SJCRH30 (cell line): ENCODE measurements at places on chromosomes 1 and 21. TPM values are rescaled to one million over a fixed set of nuclear protein-coding genes. Genes with fewer than 3 reads are reported as not detected.

CD164L2 gene
- not detected in 2 replicates for total RNA-seq

WLS gene
- total RNA-seq, result 38.1 and 43.2 TPM in 2 replicates

TBX15 gene
- total RNA-seq, result 58.0 and 63.1 TPM in 2 replicates

FAM72D gene
- 6.5 and 9.9 TPM in 2 replicates for total RNA-seq

HES3 gene
- not detected in 2 replicates for total RNA-seq

- no peak for DNase-seq
These were observed 103.4 kb downstream of the PPIAL4G start for GRCh38 chr1:148379697-148380096.

DNA sequence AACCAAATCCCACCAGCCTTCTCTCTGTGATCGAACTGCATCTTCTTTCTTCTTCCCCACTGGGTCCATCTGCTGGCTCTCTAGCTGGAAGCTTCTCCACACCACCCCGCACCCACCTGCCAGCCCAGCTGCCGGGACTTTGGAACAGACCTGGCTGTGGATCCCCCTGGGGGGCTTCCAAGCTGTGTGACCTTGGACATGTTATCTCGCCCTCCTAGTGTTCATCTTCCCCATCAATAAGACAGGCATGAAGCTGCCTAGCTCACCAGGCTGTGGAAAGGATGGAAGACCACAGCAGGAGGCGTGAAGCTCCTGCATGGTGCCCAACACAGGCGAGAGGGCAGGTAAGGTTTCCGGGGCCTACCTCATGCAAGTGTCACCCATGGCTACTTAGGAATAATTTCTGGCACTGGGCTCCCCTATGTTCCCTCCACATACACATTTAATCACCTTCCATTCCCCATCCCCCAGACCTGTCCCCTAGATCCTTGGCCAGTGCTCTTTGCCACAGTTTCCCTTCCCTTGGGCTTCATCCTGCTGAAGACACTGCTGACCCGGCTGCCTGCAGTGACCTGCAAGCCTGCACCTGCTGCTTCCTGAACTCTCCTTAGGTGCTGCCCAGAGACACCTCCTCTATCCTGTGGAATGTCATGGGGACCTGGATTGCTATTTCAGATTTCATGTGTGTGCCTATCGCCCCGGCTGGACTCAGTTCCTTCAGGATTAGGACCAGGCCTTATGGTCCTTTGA, 13.2 kb upstream of the C2CD2 start:
- DNase-seq, result no peak

DNA sequence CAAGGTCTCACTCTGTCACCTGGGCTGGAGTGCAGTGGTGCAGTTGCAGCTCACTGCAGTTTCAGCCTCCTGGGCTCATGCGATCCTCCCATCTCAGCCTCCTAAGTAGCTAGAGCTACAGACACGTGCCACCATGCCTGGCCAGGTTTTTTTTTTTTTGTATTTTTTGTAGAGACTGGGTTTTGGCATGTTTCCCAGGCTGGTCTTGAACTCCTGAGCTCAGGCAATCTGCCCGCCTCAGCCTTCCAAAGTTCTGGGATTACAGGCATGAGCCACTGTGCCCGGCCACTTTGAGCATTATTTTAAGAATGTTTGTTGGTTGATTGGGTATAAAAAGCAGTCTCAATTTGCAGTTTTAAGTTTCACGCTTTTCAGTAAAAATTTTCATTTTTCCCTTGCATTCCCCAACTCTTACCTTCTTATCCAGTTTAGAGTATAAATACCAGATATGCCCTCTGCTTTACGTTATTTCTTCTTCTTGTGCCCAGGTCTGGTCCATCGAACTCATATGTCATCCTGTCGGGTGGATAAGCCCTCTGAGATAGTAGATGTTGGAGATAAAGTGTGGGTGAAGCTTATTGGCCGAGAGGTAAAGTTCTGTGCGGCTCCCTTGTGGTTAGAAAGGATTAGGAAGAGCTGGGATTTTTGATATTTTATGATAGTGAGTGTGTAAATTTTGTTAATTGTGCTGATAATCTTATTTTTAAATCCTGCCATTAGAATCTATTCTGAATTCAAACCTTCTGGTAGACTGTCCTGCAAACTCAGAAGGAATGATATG, 36.0 kb downstream of the FABP3 start:
- DNase-seq, result no peak

GRCh38 chr1:156673387-156674121, 3.7 kb downstream of the NES start:
- DNase-seq, result peak; percentile 67

DNA sequence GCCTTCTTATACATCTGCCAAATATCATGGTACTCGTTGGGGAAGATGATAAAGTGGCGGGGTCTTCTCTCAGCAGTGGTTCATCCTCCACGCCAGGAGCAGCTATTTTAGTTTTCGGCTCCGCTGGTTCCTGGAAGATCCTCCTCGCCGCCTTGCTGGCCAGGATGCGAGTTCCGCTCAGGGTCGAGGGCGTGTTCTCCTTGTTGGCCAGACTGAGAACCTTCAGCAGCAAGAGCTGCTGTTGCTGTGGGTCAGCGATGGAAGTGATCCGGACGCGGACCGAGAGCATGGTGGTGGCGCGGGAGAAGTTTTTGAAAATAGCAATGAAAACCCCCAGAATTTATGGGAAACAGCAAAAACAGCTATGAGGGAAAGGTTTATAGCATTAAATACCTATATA, 11.4 kb upstream of the CFAP126 start:
- no peak for DNase-seq

DNA sequence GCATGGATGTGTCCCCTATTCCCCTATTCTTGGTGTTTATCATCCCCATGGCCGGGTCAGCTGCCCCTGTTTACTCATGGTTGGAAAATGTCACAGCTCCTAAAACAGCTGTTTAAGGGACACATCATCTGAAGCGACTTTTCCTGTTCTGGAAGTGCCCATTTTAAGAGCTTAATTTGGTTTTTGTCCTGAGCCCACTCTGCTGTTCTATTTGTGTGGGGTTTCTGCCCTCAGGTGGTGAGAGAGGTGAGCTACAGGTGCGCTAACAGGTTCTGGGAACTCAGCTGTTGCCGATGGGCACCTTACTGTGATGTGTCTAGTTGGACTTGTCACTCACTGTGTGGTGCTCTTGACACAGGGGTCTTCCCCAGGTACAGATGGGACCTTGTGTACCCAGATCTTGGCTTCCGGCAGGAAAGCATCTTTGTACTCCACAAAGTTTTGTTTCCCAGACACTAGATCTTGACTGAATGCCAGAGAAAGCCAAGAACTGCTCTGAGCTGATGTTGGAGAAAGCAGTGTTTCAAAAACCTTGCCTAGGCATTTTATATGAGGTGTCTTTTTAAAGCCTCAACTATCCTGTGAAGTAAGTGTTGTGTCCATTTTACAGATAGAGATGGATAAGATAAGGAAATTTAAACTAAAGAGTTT, 59.0 kb upstream of the CD1D start:
- DNase-seq, result peak; percentile 60

GRCh38 chr1:55192093-55192492, 23.1 kb downstream of the USP24 start:
- DNase-seq, result no peak

- no peak for DNase-seq
These were observed 16.0 kb downstream of the SPATA21 start for GRCh38 chr1:16421201-16421600.

DNA sequence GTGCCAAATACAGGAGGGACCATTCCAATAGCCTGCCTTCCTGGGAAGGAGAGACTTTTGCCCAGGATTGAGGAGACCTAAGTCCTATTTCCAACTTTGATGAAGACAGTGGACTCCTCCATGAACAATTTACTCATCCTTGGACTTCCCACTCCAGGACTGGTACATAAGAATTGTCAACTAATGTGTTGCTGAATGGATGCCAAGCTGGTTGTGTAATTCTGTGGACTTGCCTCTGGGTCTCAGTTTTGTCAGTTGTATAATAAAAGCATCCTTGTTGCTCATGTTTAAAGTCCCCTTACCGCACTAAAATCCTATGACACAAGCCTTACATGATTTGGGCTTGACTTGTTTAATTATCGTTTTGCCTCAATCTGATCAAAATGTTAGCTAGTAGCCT, 13.2 kb upstream of the ZP4 start:
- no peak for DNase-seq

DNA sequence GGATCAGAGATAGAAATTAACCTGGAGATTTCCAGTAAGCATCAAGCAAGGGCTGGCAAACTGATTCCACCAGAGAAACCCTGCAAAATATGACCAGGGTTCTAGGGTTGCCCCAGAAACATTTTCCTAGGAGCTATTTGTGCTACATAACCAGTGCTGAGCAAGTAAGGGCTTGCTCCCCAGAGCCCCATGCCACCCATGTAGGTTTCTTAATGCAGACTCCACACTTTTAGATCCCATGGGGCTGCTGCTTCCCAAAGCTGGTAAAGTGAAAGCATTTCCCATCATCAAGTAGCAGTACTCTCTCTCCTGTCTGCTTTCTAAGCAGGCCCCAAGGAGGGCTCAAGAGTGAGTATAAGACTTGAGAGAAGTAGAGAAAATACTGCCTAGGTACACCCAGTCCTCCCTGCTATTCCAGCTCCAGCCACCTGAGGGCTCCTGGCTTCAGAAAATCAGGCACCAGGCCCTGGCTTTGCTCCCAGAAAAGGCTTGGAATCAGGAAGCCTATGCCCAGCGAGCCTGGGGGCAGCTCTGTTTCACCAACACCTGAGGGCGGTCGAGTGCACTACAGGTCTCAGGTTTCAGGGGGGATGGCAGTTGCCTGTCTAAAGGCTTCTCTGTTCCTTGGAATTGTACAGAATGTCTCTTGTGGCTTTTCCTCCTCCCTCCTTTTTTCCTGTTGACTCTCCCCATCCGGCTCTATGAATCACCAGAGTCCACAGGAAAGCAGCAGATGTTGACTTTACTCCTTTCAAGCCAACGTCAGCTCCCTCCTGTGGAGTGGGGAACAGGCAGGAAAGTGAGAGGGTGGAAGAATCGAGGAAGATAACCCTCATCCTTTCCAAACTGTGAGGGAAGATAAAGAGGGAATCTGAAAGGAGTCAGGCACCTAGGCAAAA, 6.2 kb upstream of the ANKRD35 start:
- DNase-seq, result peak; percentile 98

DNA sequence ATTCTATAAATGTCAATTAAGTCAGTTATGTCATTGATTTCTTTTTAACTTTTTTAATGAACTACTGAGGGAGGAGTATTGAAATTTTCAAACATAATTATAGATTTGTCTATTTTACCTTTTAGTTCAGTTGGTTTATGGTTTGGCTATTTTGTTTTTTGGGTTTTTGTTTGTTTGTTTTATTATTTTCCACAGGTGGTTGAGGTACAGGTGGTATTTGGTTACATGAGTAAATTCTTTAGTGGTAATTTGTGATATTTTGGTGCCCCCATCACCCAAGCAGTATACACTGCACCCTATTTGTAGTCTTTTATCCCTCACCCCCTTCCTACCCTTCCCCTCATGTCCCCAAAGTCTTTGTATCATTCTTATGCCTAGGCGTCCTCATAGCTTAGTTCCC, 9.5 kb downstream of the TDRD5 start:
- no peak for DNase-seq
